ENCODE measurements at places on chromosomes 12 and 14.

GRCh38 chr14:38505221-38505972 is 249.5 kb upstream of the CLEC14A start:
- no peak for DNase-seq

- DNase-seq = peak; percentile 16
Observed at GRCh38 chr12:131390412-131391334, 320.2 kb upstream of the SFSWAP start.

DNA sequence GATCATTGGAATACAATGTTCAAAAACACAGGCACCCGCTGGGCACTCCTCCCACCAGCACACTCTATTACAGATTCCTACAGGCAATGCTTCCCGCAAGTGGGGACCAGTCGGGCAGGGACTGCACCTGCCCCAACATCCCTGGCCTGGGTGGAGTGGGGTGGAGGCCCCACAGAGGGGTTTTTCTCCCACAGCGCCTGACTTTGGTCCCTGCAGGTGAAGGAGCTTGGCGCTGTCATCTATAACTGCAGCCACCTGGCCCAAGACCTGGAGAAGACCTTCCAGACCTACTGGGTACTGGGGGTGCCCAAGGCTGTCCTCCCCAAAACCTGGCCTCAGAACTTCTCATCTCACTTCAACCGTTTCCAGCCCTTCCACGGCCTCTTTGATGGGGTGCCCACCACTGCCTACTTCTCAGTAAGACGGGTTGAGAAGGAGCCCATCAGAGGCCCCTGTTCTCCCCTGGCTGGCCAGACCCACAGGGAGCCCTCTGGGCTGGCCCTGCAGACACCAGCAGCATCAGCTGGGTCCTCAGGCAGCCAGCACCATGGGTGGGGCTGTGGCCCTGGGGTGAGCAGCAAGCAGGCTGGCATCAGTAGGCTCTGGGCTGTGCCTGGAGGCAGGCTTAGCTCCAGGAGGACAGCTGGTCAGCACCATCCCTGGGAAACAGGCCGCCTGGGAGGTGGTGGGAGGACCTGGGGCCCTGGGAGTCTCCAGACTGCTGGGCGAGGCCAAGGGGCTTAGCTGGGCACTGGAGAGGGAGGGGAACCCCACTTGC is 6.0 kb downstream of the PLD4 start:
- DNase-seq = no peak

- peak; percentile 68 for DNase-seq
Observed at GRCh38 chr12:117854339-117855012, 114.3 kb downstream of the KSR2 start.

DNA sequence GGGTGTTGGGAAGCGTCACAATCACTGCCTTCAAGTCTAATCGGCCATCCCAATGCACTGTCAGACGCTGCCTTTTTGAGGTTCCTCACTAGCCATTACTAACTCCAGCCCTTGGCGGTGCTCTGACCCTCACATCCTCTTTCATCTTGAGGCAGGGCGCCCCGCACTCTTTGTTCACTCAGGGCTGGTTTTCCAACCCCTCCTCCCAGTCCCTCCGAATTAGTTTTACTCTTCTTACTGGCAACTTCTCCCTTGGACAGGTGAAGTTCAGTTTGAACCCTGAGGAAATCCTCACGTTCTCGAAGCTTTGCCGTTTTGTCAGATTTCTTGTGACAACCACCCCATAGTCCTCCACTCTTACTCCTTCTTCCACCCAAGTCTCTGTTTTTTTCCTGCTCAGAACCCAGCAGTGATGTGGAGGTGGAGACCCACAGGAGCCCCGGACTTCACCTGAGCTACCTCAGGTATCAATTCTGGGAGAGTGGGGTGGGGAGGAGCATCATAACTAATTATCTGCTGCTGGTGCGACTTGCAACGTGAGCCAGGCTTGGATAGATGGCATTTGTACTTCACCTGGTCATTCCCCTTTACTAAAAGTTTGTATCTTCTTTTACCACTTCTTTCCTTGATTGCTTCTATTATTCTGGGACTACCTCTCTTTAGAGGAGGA is 757 bp downstream of the ZC3H10 start:
- DNase-seq = no peak

DNA sequence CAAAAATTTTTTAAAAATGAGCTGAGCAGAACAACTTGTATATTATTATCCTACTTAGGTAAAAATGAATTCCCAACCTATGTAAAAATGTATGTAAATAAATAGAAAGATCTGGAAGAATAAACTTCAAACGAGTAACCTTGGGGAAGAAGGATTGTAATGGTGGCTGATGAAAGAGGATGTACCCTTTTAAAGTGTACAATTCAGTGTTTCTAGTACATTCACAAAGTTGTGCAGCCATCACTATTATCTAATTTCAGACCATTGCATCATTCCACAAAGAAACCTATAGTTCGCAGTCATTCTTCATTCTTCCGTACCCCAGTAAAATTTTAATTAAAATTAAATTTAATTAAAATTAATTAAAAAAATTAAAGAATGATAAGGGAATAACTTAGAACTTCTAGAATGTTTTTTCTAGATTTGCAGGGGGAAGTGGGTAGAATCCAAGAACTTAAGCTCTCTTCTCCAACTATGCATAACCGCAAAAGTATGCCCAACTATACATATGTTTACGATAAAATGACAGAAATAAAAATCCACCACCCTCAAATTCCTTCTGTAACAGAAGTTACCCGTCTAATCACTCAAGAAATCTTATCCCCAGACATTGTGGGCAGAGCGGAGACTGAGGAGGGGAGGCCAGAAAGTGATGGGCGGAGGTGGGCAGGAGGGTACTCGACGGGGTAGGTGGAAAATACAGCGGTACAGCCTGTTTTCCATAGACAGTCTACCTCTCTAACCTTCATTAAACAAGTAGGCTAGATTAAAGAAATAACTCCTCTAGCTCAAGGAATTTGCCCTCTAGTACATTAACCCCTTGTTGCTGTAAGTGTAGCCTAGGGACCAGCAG is 921 bp downstream of the DEPDC4 start:
- DNase-seq = no peak

DNA sequence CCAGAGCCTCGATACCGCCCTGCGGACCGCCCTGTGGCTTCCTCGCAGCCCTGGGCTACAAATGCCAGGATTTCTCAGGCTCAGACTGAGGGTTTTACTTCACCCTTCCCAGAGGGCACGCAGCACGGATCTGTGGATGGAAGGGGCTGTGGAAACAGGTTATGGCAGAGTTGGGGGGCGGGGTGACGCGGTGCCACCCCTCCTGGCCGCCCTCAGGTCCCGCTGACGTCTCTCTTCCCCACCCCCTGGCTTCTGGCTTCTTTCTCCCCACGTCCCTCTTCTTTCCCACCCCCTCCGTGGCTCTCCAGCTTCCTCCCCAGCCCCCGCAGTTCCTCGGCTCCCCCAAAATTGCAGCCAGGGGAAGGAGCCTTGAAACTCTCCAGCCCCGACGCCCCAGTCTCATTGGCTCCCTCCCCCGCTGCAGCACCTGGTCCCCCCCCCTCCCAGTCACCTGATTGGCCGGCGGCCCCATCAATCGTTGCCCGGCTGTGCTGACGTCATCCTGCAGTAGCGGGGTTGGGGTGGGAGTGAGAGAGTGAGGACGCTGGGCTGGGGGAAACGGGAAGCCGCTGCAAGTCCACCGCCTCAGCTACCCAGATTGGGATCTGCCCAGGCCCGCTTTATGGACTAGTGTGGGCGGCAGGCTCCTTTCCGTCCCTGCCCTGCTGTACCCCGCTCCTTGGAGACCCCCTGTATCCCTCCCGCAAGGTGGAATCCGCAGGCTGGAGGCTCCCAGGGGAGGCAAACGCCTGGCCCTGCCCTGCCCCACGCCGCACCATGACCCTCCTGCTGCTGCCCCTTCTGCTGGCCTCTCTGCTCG is at the start of gene CLSTN3:
Gene CLSTN3, plus strand, starts transcription at position 500 of the 820 bp plus-strand sequence. Its CDS starts 278 bp downstream, at position 778.
- peak; percentile 81 for DNase-seq

DNA sequence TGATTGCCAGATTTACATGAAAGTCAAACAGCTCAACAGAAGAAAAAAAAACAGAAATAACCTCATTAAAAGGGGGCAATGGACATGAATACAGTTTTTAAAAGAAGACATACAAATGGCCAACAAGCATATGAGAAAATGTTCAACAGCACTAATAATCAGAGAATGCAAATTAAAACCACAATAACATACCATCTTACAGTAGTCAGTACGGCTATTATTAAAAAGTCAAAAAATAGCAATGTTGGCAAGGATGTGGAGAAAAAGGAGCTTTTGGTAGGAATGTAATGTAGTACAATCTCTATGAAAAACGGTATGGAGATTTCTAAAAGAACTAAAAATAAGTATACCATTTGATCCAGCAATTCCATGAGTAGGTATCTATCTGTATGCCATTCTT is 272.1 kb downstream of the CEP128 start:
- DNase-seq = no peak

DNA sequence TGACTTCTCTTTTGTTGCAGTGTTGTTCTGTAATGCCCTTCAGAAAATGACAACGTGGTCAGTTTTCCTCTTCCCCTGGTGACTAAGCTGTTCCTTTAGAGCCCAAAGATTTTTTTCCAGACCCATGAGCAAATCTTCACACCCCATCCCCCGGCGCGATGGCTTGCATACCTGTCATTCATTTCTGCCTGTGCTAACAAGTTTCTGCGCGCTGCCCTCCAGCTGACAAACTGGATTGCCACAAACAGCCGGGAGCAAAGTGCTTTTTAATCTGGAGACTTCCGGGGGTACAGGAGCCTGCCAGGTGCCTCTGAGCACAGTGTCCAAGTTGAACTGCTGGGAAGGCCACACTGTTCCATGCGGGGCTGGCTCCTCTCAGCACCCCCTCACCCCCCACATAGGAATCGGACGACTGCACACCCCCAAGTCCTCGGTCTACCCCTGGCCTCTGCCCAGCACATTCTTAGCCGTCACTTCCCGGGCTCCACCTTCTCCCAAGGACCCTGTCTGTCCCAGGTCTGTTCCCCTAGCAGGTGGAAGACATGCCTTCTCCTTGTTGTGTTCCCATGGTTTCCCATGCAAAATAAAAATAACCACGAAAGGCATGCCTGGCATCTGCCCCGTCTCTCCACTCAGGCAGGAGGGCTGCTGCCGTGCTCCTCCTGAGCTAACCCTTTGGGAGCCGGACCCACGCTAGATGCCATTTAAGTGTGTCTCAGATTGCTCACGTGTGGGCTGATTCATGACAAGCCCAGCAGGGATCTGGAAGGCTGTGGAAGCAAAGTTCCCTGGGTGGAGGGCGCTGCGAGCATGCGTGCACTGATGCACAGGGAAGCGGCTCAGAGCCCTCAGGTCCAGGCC is 14.1 kb downstream of the RILPL1 start:
- DNase-seq = no peak

GRCh38 chr12:130041983-130042812 is 120.1 kb upstream of the FZD10 start:
- DNase-seq = no peak

- DNase-seq = no peak
Observed at GRCh38 chr14:90518941-90519256, 122.1 kb downstream of the CALM1 start.

DNA sequence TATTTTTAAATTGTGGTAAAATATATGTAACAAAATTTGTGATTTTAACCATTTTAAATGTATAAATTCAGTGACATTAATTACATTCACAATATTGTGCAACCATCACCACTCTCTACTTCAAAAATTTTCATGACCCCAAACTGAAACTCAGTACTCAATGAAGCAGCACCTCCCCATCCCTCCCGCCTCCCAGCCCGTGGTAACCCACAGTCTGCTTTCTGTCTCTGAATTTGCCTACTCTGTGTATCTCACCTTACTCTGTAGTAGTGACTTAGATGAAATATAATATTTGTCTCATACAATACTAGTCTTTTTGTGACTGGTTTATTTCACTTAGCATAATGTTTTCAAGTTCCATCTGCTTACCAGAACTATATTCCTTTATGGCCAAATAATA is 36.2 kb downstream of the EML1 start:
- DNase-seq = no peak

DNA sequence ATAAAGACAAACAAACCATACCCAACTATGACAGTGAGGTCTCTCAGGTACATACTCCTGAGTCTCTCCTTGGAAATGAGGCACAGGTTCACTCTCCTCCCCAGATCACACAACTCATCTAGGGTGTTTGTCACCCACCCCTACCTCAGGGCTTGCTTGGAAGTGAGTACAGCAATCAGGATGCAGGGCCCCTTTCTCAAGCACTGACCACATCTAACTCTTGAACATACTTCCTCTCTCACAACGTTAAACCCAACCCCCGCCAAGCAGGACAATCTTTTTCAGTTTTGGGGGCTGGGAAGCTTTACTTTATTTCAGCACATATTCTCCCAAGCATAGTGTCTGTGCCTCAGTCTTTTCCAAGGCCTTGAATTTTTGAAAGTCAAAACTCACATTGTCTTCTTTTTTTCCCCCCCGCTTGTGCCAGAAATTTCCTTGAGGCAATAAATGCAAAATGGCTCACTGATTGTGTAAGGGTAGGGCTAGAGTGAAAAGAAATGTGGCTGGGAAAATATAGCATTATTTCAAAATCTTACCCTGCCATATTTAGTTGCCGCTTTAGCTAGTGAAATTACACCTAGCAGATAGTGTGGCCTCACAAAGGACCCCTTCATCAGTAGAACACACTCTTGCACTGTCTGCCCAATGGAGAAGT is 2.4 kb upstream of the GPR65 start:
- DNase-seq = no peak

GRCh38 chr14:60189923-60190840 is 25.0 kb upstream of the DHRS7 start:
- DNase-seq = no peak

GRCh38 chr14:75631453-75631831 is 29.2 kb downstream of the ERG28 start:
- DNase-seq = no peak

- peak; percentile 76 for DNase-seq
Observed at GRCh38 chr14:23727566-23728335, 91.6 kb downstream of the DHRS2 start.

GRCh38 chr14:74437496-74438053 is 11.6 kb upstream of the SYNDIG1L start:
- peak; percentile 11 for DNase-seq

GRCh38 chr14:89519040-89519439 is 102.0 kb upstream of the FOXN3 start:
- DNase-seq = no peak

- no peak for DNase-seq
Observed at GRCh38 chr12:29286081-29286790, 94.7 kb downstream of the ERGIC2 start.

- peak; percentile 95 for DNase-seq
Observed at GRCh38 chr12:76183459-76184186, 99.1 kb upstream of the NAP1L1 start.

Measured in RKO (cell line).